Lower leg skin (tissue), 4 donors: ENCODE measurements at places on chromosomes 4 and X.

- DNase-seq = no peak
These were observed 47.6 kb downstream of the CBLL2 start for GRCh38 chrX:22320236-22320873.

DNA sequence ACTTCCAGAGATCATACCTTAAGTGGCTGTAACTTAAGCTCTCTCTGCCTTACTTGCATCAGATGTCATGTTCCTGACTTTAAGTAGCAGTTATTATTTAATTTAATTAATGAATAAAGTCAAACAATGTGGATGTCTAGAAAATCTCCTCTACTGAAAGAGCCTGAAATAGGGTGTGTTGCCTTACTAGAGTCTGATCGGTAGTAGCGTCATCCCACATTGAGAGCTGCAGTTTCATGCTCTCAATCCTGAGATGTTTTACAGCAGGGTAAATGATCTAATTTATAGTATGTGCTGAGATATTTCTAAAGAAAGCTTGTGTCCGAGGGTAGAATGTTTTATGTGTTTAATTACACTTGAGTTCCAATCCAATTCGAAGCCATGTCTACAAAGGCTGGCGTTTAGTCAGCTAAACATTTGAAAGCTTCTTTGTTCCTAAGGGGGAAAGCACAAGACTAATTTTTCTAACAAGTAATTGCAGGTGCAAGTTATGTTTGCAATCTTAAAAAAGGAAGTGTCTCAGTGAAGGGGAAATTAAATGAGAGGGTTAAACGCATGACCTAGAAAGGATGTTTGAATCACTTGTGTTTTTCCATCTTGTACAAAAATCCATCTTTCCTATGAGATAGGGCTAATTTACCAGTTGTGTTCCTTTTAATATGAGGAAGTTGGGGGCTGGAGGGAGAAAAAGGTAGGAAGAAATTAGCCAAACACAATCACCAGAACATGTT, 391.0 kb upstream of the MAGEB2 start:
- no peak for DNase-seq

- no peak for DNase-seq
These were observed 459.0 kb upstream of the NR3C2 start for GRCh38 chr4:148901075-148901705.

GRCh38 chr4:186249785-186250754, 15.9 kb upstream of the F11 start:
- DNase-seq = no peak

DNA sequence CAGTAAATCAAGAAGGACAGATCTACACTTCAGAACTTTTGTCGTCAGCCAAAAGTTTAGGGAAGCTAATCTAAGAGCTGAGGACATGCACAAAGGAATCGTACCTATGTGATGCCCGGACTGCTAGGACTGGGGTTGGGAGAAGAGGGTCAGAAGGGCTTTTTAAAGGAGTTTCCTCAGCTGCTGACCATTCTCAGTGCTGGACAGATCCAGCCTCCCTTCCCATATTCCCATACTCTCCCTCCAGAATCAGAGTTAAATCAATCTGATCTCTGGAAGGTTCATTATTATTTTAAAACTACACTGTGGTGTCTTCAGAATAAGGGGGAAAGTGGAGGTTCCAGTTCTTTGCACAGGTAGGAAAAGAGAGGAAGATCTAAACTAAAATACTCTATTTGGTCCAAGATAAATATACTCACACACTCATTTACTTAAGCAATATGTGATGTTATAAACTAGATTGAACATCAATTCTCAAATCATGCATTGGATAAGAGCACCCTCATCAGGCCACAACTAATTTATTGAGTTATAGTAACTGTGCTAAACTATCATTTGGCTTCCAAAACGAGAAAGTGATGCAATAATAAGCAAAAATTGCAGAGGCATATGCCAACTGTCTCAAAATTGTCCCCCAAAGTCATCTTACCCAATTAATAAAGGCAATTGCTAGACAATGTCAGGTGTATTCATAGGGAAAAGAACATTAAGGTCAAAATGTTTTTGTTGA, 124.7 kb downstream of the HNRNPD start:
- DNase-seq = no peak

GRCh38 chrX:30414144-30414543, 105.0 kb upstream of the NR0B1 start:
- no peak for DNase-seq

DNA sequence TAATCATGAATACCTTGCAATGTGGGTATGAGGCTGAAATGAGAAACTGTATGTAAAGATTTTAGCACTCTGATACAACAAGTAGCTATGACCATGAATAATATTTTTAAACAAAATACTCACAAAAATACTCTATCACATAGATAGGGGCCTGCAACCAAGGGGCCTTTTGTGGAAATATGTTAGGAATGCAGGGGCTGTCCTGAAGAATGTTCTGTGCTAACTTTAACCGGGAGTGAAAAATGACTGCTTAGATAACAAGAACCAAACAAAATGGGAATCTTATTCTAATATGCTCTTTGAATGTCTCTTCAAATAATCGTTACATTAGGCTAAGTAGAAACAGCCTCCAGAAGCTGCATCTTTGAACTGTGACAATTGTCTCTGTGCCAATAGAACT, 37.9 kb upstream of the GYPA start:
- DNase-seq = no peak

DNA sequence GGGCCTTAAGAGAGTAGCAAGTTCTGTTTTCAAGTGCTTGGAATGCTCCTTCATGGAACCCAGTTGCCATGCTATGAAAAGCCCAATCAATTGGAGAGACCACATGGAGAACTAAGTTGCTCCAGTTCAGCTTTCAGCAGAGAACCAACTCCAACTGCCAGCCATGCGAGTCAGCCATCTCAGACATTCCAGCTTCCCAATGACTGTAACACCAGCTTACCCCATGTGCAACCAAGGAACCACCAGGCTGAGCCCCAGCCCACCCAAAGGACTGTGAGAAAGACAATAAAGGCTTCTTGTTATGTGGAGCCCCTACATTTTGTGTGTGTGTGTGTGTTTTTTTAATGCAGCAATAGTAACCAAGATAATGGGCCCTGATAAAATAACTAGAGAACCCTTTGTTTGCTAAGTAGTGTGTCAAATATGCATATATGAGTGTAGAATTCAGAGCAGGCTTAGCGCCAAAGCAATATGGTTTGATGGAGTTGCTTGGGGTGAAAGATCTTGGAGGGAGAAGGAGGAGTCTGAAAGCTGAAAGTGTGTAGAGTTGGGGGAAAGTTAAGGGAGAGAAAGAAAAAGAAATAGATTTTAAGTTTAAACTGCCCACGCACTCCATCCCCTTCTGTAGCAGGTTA, 35.0 kb upstream of the CCKAR start:
- DNase-seq = no peak

DNA sequence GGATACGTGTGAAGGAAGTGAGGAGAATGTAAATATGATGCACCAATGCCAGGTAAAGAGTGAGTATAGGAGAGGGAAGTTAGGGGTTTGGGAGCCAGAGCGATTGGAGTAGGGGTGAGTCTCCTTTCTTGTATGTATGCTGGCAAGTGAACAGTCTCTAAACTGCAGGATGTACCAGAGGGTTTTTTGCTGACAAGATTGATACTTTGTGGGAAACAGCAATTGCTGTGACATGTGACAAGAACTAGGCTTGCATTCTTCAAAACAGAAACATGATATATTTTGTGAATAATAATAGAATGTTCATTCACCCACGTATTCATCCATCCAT, 706 bp downstream of the CHIC1 start:
- DNase-seq = no peak

DNA sequence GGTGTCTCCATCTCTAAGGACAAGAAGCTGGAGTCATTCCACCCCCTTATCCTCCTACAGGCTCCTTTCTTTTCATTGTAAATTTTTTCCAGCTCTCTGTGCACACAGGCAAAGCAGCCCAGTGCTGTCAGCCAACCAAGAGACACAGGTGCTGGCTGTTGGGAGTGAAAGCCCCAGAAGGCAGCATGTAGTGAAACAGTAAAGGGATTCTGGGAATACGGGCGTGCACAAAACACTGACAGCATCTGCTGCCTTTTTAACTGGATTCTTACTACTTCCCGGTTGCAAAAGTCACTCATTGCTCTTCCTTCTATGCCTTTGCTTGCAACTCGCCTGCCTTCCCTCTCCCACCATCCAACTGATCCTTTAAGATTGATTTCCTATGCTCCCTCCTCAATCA, 208.6 kb upstream of the PRPS2 start:
- DNase-seq = no peak

DNA sequence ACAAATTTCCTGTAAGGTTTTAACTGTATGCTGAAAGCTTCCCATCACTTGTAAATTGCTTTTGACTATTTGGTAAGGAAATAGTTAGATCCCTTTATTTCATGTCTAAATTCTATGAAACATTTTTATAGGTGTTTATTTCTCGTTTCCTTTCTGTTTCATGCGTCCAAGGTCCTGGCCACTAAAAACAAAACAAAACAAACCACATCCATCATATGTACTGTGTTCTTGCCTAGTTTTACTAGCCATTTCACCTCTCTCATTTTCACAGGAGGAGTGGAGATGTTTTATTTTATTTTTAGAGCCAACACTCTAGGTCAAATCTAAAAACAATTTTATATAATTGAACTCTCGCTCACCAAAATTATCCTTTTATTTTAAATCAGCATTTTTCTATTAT, 375.2 kb upstream of the CTSO start:
- no peak for DNase-seq

- no peak for DNase-seq
These were observed 310.6 kb upstream of the AADAT start for GRCh38 chr4:170400361-170400760.

DNA sequence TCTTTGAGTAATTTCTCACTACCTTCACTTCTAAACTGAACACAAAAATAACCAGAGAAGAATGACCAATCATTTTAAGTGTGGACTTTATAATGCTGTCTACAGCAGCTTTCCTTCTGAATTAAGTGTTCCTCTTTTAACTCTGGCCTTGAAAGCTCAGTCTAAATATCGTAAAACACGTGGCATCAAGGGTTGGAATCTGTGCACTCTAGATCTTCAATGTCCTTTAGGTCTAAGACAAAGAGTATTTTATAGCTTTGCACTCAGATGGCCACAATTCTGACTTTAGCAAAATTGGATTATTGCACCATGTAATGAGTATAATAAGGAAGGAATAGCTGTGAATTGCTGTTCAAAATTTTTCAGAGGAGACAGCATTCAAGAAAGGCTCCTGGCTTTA, 197.1 kb upstream of the UGT8 start:
- no peak for DNase-seq

DNA sequence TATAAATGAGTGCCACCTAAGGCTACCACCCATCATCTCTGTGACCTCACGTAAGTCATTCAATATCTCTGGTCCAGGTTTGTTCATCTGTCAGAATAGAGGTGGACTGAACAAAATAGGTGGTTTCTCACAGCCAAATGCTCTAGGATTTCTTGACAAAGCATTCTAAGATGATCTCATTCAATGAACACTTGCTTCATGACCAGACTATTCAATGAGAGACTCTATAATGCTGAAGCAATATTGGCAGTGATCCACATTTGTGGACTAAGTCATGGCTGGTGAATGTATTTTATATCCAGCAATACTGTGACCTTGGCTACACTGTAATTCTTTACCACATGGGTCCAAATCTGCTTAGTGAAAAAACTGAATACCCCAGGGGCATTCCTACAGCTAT, 37.9 kb downstream of the LDB2 start:
- no peak for DNase-seq

- no peak for DNase-seq
These were observed 244.1 kb downstream of the RAB28 start for GRCh38 chr4:13240066-13240465.

GRCh38 chr4:25818371-25818871, 44.4 kb downstream of the SEL1L3 start:
- no peak for DNase-seq

GRCh38 chr4:42543126-42543525, 113.8 kb downstream of the ATP8A1 start:
- no peak for DNase-seq

DNA sequence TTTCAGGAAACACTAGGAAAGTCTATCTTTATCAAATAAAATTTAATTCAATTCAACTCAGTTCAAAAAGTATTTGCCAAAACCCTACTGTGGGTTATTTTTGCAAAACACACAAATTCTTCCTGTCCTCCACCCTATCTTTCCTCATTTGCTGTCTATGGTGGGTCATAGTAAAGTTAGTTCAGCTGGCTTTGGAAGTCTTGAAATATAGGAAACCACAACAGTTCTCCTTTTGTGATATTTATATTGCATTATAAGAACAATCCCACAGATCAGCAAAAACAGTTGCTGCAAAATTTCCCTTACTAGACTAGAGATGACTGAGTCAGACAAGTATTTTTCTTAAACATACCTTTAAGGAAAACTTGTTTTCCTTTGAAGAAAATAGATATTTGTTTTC, 22.2 kb downstream of the CYBB start:
- no peak for DNase-seq

DNA sequence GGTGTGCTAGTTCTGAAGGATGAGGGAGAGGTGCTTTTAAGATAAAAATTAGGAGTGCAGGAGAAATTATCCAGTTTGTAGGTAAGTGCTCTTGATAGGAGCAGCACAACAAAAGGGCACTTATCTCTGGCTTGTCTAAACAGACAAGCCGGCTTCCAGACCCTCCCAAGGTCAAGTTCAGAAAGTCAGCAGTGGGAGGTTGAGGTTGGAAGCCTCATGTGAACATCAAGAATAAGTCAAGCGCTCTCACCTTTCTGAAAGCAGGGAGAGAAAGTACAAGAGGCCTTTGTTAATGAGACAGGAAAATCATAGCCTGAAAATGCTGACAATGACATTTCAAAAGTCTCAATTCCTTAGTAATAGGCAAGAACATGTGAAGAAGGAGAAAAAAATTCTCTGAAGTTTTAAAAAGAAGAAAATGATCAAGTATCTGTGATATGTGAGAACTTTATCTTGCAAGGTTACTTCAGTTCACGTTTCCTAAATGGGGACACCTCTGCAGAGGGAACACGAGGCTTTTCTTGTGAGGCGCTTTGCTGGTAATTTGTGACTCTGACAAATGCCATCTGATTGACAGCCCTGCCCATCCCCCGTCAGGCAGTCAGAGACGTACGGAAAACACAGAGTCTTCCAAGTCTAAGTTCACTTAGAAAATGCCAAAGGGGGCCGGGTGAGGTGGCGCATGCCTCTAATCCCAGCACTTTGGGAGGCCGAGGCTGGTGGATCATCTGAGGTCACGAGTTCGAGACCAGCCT, 62.2 kb downstream of the TIGD2 start:
- DNase-seq = no peak

- DNase-seq = no peak
These were observed 183.2 kb upstream of the WDFY3 start for GRCh38 chr4:85149676-85150075.
